Activated effector memory CD4-positive, alpha-beta T cell treated with Interleukin-2 at 50 U/mL for 16 hours (primary cell): ENCODE measurements at places on chromosomes 7 and 10.

DNA sequence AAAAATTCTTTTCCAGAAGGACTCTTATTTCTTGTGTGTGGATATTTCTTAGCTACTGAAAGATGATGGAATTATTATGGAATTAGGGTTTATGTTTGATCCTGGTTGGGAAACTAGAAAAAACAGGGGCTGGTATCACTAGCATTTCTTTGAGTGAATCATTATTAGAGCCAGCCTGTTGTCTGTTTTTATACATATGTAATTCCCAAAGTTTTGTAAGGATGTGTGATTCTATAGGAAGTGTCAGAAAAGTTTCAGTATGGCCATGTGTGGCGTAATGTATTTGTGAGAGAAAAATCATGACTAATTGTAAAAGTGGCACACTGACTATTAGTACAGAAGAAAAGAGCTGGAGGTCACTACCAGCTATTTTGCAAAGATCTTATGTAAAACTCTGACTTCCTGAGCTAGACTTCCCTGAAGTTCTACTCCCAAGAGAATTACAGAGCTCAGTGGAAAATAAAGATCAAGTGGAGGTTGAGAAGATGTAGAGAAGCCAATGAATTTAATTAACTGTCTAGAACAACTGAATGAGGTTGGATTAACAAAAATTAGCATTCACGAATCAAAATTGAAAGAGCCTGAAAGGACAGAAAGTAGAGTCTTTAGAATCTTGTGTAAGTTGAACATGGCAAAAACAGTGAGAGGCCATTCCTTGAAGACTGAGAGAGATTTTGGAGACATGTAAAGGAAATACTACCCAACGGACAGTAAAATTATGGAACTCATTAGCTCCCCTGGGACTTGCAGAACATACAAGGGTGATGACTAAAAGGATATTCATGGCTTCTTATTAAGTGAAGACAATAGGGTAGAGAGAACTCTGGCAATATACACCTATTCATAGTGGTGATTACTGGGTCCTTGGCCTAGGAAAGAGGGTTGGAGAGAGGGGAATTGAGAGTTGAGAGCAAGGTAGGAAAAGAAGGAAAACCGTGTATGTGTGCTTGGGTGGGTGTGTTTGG lies 12.5 kb downstream of the ZNF365 start:
- no peak for DNase-seq

GRCh38 chr10:101014230-101014884 lies 14.7 kb downstream of the LZTS2 start:
- DNase-seq, result peak; percentile 59

- DNase-seq, result no peak
These were observed 406 bp downstream of the ZP3 start for GRCh38 chr7:76425156-76425555.

DNA sequence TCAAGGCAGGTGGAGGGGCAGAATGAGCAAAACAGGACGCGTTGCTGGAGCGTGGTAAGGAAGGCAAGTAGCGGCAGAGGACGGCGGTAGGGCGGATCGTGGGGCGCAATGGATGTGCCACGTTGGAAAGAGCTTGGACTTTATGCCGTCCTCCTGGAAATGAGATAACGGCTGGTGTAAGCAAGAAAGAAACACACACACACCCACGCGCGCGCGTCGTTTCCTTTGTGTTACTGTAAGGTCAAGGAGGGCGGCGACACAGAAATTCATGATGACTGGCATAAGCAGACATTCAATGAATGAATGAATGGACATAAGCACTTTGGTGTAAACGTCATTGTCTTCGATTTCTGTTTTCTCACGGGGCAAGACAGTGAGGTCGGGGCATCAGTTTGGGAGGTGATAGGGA lies 683 bp upstream of the ENTPD7 start:
- DNase-seq, result no peak

DNA sequence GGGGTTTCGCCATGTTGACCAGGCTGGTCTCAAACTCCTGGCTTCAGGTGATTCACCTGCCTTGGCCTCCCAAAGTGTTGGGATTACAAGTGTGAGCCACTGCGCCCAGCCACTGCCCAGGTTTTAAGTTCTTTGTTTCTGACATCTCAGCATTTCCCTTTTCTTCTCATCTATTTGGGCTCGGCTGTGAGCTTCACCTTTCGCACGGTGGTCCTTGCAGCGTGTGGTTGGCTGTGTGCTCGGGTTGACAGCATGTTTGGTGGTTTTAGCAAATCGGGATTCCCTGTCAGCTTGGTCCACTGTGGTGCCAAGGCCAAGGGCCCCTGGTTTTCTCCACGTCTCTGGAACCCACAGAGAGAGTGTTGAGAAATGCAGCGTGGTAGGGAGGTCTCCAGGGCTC lies 138.8 kb downstream of the DNAJB6 start:
- no peak for DNase-seq

GRCh38 chr7:36881233-36881874 lies 157.1 kb upstream of the AOAH start:
- DNase-seq, result no peak

DNA sequence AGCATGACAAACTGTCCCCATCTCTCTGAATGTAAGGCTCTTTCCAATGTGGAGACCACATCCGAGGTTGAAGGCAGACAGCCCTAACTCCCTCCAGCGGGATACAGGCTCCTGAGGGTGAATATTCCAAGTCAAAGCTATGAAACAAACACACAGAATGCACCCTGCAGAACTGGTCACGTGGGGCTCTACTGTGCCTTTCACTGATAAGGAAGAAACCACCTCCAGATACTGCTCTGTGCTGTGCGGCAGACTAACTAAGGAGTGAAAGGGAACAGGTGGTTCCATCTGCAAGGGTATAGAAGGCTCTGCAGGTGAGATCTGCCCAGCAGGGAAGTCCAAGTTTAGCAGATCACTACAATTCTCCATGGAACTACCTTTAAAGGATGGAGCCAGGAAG lies 534.4 kb downstream of the KCNMA1 start:
- DNase-seq, result no peak

- no peak for DNase-seq
These were observed 20.3 kb upstream of the MYH16 start for GRCh38 chr7:99252166-99252895.

DNA sequence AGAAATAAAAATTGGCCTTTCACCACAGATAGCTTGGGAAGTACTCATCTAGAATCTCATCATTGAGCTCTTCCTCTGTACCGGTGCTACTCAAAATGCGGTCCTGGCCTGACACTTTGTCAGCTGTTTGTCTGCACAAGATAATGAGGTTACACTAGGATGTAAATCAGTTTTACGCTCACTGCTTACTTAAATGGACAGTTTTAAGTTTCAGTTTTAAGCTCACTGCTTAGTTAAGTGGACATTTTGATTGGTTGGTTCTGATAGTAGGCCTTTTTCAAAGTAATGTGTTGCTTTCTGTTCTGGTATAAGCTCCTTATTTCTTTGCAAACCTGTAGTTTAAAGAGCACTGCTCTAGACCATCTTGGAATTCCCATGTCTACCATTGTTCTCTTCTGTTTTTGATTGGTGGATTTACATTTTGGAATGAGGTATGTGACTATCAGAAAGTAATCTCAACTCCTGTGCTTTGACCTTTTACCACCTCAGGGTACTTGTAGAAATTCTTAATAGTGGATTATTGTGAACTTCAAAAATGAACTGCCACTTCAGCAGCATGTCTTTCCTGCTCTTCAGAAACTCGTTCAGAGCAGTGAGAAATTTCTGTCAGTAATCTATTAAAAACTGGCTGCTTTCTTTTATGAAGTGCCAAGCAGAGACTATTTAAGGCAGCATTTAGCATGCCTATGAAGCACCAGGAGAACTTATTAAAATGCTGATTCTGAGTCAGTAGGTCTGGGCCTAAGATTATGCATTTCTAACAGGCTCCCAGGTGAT lies 55.0 kb downstream of the C1GALT1 start:
- no peak for DNase-seq

DNA sequence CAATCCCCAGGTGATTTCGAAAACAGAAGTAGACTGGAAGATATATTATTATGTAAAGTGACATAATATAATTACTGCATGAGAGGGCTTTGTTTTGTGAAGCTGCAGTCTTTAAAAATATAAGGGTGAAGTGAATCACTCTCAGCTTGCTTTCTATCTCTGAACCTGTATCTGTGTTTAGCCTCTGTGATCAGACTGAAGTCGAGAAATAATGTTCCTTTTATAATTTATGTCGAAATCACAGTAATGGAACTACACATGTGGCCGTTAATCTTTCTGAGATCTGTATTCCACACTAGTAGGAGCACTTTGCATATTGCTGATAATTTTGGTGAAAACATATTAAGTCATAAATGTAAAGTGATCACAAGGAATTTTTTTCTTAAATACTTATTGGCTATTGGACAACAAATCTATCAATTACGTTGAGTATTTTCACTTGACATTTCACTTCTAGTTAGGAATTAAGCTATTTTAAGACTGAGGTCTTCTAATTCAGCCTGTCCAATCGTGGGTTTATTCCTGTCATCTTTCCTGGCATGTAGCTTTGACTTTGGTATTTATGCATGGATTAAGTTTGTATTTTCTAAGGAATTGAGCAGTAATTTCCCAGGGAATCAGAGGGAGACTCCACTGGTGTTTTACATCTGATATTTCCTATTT lies 268.2 kb upstream of the POT1 start:
- DNase-seq, result no peak

- DNase-seq, result no peak
These were observed 41.5 kb upstream of the PLEKHA1 start for GRCh38 chr10:122333037-122333436.

DNA sequence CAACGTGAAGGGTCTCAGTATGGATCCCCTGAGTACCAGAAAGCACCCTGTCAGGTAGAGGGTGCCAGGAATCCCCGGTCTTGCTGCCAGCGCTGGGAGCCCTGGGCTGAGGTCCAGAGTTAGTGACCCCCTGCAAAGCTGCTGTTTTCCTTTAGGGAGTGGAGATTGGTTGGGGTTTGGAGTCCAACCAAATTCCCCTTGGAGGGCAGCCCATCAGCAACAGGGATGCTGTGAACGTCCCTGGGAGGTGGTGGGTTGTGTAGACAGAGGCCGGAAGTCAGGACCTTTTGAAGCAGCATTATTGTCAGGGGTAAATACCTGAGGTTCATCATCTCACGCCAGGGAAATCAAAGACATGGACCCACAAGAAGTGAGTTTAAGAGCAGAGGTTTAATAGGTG lies 104.2 kb downstream of the COL26A1 start:
- no peak for DNase-seq

GRCh38 chr7:105829681-105830322 lies 46.6 kb downstream of the ATXN7L1 start:
- no peak for DNase-seq

DNA sequence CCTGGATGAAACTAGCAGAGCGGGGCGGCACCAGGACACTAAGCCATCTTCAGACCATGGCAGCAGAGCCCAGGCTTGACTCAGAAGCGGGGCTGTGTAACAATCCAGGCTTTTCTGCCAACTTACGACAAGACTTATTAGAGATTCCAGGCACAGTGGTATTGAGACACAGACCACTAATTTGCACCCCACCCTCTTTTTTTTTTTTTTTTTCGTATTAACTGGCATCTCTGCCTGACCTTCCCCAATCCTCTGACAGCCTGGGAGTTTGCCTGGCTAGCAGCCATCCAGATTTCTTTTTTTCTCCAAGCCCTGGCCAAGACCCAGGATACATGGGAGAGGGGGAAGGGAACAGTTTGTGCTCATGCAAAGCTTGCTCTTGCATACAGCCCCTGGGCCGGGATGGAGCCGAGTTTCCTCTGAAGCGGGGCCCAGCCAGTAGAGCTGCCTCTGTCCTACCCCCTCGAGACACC lies 182.4 kb downstream of the PLXNA4 start:
- no peak for DNase-seq

DNA sequence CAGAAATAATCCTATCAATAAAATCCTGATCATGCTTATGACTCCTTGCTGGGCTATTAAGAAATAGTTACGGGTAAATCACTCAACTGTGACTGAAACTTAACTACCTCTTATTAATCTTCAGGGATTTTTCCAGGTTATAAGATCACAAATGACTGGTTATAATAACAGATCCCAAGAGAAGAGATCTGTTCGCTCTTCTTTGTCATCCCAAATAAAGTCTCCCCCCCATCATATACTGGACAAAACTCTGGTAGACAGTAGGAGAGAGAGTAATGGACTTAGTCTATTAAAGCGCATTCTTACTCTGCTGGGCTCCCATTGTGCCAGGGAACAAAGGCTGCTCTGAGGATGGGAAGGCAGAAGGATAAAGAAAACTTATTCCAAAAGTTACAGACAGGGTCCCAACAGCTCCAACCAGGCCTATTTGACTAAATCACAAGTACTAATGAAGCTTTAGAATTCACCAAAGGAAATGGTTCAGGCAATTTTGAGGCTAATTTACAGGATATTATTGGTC lies 233.7 kb downstream of the DGKI start:
- DNase-seq, result no peak

- no peak for DNase-seq
These were observed 6.9 kb downstream of the PIK3CG start for GRCh38 chr7:106871793-106872571.

DNA sequence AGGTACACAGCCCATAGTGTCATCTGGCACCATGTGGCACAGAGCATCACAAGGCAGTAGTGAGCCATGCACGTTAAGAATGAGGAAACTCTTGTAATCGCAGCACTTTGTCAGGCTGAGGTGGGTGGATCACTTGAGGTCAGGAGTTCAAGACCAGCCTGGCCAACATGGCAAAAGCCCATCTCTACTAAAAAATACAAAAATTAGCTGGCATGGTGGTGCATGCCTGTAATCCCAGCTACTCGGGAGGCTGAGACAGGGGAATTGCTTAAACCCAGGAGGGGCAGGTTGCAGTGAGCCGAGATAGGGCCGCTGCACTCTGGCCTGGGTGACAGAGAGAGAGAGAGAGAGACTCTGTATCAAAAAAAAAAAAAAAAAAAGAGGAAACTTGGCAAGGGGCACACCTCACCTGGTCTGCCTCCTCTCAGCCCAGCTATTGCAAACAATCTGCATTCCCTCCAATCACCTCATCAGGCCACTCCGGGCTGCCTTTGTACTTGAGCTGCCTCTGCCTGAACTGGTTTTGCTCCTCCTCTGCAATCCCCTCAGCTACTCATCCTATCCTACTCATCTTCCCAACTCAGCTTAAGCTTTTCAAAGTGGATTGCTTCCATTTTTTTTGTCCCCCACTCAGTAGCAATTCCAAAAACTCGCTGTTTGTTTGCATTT lies 46.0 kb upstream of the OPTN start:
- no peak for DNase-seq

DNA sequence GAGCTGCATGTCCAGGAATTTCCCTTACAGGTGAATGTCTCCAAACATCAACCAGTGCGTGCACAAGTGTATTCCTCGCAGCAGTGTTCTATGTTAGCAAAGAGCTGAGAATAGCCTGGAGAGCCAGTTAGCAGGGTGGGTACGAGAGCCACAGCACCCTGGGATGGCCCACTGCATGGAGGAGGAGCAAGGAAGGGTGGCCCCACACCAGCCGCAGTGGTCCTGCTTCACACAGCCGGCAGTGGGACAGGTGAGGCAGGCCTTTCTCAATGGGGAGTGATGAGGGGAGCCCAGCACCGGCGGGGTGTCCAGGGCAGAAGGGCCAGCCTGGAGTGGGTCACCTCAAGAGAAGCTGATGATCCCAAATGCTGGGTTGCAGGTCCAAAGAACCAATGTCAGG lies 240.7 kb downstream of the TCERG1L start:
- no peak for DNase-seq

- no peak for DNase-seq
These were observed 119.5 kb upstream of the INSYN2A start for GRCh38 chr10:127315888-127316287.

GRCh38 chr7:23377134-23377533 lies 78.0 kb downstream of the MALSU1 start:
- DNase-seq, result no peak
